Activated CD4-positive, alpha-beta T cell treated with anti-CD3 and anti-CD28 coated beads for 24 hours (primary cell): ENCODE measurements at places on chromosomes 2 and 18.

GRCh38 chr2:2101924-2102323, 229.2 kb downstream of the MYT1L start:
- DNase-seq = no peak

DNA sequence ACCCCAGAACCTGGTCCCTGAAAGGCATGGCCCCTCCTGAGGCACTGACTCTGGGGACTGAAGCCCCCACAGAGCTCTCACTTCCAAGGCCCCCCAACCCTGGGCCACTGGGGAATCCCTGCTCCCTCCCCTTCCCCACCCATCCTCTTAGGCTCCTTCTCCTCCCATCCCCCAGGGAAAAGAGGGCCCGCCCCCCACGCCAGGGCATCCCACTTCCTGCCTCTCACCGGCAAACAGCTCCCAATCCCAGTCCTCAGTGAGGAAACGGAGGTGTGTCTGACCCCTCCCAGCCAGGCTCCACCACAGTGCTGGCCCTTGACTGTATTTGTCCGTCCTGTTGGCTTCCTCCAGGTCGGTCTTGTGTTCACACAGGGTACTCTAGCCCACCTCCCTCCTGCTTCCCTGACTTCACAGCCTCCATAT, 35.0 kb upstream of the PTMA start:
- no peak for DNase-seq

GRCh38 chr2:127128445-127128904, 21.5 kb upstream of the BIN1 start:
- no peak for DNase-seq

- no peak for DNase-seq
Observed at GRCh38 chr2:12116228-12116750, 369.9 kb downstream of the LPIN1 start.

GRCh38 chr2:10234409-10235094, 68.2 kb upstream of the HPCAL1 start:
- no peak for DNase-seq

DNA sequence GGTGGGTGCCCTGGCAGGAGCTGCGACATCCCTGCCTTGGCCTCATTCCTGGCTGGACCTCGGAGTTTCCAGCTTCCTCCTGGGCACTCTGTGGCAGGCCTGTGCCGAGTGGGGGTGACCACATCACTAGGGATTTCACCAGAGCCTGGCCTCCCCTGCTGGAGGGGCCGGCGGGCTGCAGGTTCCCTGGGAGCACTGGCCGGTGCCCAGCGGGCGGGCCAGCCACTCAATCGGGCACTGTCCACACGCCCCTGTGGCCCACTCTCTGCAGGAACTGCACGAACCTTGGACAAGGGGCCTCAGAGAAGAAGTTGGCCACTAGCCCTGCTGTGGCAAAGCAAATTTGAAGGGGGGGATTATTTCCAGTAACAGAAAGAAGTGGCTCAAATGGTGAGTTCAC, 110.7 kb upstream of the APCDD1 start:
- no peak for DNase-seq

DNA sequence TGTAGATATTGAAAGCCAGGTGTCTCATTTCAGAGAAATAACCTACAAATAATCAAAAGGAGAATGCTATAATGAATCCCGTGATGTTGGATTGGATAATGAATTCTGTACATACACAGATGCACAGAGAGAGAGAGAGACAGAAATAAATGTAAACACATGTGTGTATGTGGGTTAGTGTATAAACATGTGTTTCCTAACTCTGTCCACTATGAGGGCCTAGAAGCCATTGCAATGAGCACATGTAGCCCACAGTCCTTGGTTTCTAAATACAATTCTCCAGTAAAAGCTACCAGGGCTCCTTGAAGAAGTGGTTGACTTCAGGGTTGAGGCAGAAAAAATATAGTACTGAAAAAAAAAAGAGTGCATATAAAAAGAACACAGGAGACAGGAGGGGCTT, 109.5 kb downstream of the INHBB start:
- no peak for DNase-seq

DNA sequence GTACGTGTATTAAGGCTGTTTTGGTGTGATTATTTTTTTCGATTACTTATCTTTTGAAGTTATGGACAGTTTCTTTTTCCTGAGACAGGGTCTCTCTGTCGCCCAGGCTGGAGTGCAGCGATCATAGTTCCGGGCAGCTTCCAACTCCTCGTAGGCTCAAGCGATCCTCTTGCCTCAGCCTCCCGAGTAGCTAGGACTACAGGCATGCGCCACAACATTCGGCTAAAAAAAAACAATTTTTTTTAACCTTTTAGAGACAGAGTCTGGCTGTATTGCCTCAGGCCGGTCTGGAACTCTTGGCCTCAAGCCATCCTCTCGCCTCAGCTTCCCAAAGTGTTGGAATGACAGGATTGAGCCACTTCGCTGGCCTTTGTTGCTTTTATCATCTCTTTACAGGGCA, 945 bp downstream of the HAT1 start:
- DNase-seq = no peak

GRCh38 chr2:127560931-127561280, 25.4 kb downstream of the MYO7B start:
- no peak for DNase-seq

DNA sequence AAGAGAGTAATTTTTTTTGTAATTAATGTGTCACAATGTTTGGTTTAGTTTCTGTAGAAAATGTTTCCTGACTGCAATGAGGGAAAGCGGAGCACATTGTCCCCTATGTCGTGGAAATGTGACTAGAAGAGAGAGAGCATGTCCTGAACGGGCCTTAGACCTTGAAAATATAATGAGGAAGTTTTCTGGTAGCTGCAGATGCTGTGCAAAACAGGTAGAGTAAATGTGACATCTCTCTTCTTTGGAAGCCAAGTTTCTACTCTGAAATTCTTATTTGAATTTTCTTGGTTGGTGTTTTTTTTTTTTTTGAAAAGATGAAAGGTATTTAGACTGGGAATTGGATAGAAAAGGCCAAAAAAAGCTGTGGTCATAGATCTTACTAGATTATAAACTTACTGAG, 20.0 kb downstream of the RNF138 start:
- no peak for DNase-seq

DNA sequence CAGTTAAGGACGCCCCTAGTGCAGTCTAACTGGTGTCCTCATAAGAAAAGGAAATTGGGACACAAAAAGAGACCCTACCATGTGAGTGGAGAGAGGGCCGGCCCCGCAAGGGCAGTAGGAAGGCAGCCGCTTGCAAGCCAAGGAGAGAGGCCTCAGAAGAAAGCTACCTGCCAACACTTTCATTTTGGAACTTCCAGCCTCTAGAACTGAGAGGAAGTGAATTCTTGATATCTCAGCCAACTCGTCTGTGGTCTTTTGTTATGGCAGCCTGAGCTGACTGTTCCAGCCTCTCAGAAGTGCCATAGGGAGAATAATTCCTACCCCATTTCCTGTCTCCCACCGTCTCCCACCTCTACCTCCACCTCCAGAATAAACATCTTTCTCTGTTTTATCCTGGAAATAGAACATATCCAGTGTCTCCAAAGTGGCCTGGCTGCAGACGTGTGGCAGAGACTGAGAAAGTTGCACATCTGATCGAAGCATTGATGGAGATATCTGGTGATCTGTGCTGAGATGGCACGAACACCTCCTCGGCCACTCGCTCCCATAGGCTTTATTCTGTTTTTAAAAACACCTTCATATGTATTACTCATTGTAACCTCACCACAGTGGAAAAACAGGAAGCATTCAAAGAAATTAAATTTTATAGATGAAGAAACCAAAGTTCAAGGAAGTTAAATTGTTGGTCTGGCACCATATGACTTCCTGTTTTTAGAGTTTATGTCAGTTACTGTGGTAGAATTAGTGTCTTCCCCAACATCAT, 39.5 kb upstream of the MARCO start:
- no peak for DNase-seq

DNA sequence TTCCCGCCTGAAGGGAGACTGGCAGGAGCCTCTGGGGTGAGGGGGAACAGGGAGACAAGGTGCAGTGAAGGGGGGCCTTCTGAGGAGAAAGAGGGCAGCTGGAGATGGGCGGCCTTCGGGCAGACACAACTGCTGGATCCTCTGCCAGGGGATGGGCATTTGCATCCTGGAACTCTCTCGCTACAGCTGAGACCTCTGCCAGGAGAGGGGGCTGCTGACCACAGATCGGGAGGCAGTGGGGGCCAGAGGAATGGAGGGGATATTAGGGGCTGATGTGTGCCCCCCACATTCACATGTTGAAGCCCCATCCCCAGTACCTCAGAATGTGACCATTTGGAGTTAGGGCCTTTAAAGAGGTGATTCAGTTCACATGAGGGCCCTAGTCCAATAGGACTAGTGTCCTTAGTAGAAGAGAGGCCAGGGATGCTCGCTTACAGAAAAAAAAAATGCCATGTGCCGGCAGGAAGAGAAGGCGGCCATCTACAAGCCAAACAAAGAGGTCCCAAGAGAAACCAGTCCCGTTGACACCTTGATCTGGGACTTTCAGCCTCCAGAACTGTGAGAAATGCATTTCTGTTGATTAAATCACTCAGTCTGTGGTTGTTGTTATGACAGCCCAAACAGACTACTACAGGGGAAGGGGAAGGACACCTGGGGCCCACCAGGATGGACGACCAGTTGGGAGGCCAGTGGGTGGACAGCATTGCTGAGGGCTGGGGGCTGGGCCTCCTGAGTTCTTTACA, 50.0 kb downstream of the TRABD2A start:
- no peak for DNase-seq

DNA sequence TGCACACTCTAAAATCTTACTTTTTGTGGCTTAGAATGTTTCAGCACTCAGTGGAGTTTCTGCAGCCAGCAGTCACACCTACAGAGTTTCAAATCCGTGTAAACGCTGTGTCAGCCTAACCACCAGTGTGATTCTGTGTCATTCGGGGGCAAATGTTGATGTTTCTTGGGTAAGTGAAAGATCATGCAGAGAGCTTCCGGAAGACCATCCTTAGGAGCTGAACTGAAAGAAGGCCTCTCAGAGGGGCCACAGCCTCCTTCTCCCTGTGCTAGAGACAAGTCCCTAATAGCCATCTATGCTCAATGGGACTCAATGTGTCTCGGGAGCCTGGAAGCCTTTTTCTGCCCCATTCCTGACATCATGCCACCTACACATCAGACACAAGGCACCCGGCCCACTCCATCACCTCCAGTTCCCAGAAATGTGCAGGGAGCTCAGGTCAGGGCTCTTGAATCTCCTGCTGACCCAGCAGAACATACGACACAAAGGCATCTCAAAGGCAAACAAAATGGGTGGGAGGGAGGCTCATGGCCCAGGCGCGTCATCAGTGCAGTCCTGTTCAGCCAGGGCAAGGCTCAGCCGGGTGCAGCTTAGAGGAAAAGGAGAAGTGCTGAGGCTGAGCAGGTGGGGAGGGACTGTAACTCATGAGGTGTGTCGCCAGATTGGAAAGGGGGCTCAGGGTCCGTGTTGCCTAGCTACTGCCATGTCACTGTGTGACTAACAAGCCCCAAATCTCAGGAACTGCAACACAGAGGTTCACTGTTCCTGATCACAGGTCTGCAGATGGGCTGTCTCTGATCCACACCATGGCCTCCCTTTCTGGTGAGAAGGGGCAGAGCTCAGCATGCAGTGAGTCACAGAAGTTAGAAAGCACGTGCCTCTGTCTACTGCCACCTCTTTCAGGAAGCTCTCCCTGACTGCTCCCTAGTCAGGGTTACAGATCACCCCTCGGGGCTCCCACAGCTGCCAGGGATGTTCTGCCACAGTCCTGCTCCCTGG, 82.0 kb downstream of the SMAD7 start:
- DNase-seq = peak; percentile 40

DNA sequence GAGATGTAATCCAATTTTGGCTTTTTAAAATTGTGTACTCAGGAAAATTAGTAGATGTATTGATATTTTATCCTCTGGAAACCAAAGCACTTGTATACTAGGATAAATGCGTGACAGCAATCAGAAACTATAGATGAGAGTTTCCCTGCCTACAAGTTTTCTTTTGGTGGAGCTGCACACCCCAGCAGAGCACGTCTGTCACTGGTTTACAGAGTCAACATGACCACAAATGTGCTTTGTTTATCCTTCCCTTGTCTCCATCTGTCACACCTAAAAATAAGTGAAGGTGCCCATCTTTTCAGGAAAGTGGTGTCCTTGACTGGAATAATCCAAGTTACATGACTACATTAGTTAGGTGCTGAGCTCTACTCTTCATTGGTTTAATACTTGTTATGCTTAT, 210.4 kb upstream of the DSEL start:
- DNase-seq = no peak

GRCh38 chr2:187769437-187769836, 215.2 kb upstream of the TFPI start:
- DNase-seq = no peak

DNA sequence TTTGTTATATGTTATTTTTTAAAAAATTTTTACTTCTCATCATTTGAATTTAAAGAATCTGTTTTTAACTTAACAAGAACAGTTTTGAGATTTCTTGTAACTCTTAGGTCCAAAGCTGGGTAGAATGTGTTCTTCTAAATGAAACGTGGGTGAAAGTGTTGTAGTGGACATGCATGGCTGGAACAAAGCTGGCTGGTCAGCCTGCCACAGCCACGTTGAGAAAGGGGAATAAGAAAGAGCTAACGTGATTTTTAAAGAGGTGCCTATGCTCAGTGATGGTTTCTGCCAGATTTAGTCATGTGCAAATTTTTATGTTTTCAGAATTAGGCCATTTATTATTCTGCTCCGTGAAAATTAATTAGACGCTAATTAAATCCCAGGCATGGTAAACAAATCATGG, 203.9 kb upstream of the COL3A1 start:
- DNase-seq = no peak

DNA sequence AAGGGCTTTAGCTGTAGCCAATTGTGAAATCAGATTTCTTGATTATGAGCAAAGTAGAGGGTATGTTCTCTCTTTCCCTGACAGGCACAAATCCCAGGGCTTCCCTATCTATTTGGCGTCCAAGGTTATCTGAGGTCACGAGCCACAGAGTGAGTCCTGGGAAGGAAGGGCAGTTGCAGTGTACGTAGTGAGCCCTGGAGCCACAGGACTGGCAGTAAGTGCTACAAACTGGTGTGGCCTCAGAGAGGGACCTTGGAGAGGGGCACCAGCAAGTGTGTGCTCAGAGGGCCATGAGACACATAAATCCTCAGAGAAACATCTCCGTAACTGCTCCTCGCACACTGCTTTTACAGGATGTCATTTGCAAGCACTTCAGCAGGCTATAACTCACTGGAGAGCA, 115.5 kb upstream of the SH3BP4 start:
- no peak for DNase-seq

- no peak for DNase-seq
Observed at GRCh38 chr2:148877403-148877740, 2.3 kb downstream of the KIF5C start.

DNA sequence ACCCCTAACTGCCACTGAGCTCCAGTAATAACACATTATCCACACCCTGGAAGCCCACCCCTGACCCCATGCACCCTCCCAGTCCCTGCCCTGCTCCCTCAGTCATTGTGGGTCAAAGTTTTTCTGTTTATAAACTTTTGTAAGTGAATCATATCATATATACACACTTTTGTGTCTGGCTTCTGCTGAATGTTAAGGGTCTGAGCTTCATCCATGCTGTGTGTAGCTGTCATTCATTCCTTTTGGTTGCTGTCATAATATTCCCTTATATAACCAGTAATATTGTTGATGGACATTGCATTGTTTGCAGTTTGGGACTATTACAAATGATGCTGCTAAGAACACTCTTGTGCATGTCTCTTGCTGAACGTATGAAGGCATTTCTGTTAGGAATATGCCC, 14.5 kb downstream of the CNNM4 start:
- no peak for DNase-seq

GRCh38 chr2:136052369-136053362, 65.3 kb downstream of the CXCR4 start:
- no peak for DNase-seq

GRCh38 chr2:220856486-220856885, 715.6 kb downstream of the EPHA4 start:
- DNase-seq = no peak

GRCh38 chr2:76050196-76050595, 339.5 kb upstream of the GCFC2 start:
- no peak for DNase-seq
